ENCODE measurements at places on chromosomes 16 and 17. TPM values are rescaled to one million over a fixed set of nuclear protein-coding genes. Genes with fewer than 3 reads are reported as not detected.

- no peak for DNase-seq
Observed at GRCh38 chr17:48704361-48705248, 17.7 kb downstream of the PRAC1 start.

- peak; percentile 62 for DNase-seq
Observed at GRCh38 chr16:62034231-62035114, 1.8 kb downstream of the CDH8 start.

Gene CNTD1
- total RNA-seq: not detected

DNA sequence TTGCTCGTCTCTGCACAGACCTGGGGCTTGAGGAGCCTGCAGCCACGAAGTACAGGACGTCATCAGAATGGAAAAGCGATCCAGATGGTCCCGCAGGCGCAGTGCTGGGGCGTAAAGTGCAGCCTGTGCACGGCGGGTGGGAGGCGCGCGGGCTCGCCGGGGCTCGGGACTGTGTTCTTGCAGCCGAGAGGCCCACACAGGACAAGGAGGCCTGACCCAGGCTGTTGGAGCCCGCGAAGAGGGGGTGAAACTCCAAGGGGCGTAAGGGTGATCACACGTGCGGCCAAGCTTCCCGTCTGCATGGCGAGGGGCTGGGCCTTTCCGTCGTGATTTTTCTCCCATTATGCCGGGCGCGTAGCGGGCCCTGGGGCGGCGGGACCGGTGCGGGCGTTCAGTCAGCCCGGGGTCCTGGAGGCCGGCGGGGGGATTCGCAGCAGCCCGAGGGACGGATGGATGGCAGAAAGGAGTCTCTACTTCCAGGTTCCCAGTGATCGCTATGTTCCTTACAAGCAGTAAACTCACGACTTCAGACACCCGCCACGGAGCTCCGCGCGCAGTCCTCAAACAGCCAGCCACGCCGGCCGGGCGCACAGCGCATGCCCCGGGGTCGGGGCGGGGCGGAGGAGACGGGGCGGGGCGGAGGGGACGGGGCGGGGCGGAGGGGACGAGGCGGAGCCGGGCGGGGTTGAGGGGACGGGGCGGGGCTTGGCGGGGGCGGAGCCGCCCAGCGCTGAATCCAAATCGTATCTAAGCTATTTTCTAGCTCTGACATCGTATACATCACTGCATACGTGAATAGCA, 141.0 kb upstream of the KCNJ18 start:
- DNase-seq: peak; percentile 76

- no peak for DNase-seq
Observed at GRCh38 chr16:27824786-27825185, 238.7 kb downstream of the GSG1L start.

Gene GAS7
- 7.5 TPM for total RNA-seq

Gene CACNA1H
- 34.5 TPM for total RNA-seq

DNA sequence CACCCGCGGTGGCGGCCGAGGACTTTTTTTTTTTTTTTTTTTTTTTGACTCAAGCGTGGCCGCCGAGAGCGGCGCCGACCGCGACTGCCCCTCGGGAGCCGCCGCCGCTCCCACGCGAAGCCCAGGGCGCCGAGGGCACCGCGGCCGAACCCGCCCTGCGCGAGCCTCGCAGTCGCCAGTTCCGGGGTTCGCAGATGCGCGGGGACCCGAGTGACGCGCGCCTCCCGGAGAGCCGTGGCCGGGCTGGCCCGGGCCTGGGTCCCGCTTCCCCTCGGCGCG, 1.1 kb downstream of the METRNL start:
- DNase-seq: no peak

DNA sequence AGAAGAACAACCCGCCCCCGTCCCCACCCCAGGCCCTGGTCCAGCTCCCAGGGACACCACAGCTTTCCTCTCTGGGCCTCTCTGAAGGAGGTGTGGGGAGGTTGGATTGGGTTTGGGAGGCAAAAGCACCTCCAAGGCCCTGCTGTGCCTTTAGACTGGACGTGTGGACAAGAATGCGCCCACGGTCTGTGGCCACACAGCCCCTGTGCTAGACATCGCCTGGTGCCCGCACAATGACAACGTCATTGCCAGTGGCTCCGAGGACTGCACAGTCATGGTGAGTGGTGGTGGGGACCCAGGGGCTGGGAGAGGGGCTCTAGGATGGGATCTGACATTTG, 3.0 kb downstream of the CORO1A start:
- no peak for DNase-seq

DNA sequence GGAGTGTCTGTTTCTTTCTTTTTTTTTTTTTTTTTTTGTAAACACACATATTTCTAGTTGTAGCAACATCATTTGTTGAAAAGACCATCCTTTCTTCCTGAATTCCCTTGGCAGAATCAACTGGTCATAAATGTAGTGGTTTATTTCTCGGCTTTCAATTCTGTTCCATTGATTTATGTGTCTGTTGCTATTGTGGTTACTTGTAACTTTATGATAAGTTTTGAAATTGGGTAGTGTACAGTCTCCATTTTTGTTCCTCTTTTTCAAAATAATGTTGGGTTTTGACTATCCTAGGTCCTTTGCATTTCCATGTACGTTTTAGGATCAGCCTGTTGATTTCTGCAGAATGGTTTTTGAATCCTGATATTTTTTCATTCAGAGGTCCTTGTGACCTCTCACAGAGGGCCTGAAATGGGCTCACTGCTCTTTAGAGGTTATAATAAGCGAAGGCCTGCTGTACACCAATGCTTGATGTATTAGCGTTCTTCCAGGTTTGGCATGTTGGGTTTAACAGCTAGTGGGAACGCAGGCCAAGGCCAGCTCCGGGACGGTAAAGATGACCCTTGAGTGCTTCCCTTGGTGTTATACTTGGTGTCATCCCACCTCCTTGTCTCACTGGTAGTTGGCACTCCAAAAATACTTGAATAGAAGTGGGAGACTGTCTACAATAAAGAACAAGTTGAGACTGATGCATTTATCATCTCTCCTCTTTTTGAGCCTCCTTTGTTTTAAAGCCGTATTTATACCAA, 43.8 kb downstream of the ZNRF1 start:
- DNase-seq: no peak

Gene PLEKHH3
- 24.8 TPM for total RNA-seq

Gene CA5A
- total RNA-seq: not detected

Gene SLC47A1
- total RNA-seq: 1.9 TPM

Gene CHMP6
- 12.3 TPM for total RNA-seq

GRCh38 chr16:86142801-86143236, 243.9 kb downstream of the IRF8 start:
- DNase-seq: no peak

DNA sequence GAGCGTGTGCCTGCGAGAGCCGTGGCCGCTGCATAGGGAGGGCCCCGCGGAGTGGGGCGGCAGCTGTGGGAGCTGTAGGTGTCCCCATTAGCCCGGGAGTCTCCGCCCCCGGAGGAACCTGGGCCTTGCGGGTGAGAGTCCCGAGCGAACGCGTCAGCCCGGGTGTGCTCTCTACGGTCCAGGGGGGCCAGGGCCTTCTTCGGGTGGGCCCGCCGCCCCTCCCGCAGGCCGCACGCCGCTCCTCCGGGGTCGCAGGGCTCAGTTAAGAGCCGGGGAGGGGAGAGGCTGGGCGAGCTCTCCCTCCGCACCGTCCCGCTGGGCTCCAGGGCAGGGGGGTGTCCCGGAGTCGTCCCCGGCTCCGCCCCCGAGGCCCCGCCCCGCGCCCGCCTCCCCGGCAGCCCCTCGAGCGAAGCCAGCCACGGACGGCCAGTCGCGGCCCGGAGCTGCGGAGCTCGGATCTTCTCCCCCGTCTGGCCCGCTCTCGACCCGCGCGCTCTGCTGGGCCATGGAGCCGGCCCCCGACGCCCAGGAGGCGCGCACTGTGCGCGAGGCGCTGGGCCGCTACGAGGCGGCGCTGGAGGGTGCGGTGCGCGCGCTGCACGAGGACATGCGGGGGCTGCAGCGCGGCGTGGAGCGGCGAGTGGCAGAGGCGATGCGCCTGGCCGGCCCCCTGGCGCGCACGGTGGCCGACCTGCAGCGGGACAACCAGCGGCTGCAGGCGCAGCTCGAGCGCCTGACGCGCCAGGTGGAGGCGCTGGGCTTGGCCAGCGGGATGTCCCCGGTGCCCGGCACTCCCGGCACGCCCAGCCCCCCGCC, at the start of gene SMTNL2:
SMTNL2 (plus strand) TSS at position 429 of the 816 bp plus-strand sequence; CDS start at position 506, 77 bp downstream.
- DNase-seq: peak; percentile 51

Gene MT3
- not detected for total RNA-seq

DNA sequence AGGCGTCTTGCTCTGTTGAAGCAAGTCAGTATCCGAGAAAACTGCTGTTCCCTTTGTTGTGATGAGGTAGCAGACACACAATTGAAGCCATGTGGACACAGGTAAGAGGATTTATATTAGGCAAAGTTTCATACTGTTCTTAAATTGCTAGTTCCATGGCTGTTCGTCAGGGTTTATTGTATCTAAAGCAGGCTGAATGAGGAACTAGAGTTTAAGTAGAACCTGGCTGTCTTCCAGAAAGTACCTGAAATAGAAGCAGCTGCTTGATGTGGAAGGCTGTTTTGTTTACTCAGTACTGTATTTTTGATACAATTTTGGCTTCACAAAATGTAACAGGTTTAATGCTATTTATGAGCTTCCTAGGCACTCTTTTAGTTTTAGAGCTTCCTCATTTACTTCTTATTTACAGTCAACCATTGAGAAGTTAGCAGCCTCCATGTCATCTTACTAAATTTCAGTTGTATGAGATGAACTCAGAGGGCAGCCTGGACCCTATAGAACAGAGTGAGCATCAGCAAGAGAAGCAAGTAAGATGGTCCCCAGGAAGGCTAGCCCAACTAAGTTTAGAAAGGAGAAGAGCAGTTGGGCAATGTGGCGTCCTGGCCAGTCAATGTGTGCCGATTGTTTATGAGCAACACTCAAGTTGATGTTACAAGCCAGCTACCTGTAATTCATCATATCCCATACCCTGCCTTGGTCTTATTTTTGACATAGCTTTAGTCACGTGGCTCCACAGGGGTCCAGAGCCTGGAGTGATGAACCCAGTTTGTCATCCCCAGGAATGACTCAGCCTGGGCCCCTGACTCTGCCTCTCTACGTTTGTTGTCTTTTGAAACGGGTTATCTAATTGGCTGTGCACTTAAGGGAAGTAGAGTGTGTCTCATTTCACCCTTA, 9.7 kb upstream of the ARL2BP start:
- no peak for DNase-seq

Gene JUP
- 177 TPM for total RNA-seq

DNA sequence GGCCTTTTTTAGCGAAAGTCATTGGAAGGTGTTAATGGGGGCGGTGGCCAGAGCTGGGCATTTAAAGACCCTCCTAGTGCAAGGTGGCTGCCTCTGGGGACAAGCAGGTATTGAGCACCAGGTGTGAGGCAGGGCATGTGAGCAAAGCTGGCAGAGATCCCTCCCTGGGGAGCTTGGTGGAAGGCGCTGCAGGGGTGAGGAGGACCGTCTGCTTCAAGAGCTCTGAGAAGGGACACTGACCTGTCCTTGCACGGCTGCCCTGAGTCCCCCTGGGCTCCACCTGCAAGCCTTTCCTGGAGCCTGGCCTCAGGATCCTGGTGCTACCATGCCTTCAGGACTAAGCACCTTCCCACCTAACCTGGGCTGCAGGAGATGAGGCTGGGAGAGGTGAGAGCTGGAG, 127.0 kb upstream of the CIBAR2 start:
- DNase-seq: no peak

Gene C1QTNF1
- 5.2 TPM for total RNA-seq

Gene GPR179
- 0.03 TPM for total RNA-seq
